ENCODE measurements at places on chromosomes 5 and 9.

GRCh38 chr5:102498271-102499034 lies at the start of gene SLCO6A1:
Gene SLCO6A1, minus strand, starts transcription at chr5:102499001. Its CDS starts 157 bp downstream, at chr5:102498844.
- DNase-seq = no peak

- peak; percentile 68 for DNase-seq
These were observed 473.6 kb upstream of the TNC start for GRCh38 chr9:115591584-115591984.

DNA sequence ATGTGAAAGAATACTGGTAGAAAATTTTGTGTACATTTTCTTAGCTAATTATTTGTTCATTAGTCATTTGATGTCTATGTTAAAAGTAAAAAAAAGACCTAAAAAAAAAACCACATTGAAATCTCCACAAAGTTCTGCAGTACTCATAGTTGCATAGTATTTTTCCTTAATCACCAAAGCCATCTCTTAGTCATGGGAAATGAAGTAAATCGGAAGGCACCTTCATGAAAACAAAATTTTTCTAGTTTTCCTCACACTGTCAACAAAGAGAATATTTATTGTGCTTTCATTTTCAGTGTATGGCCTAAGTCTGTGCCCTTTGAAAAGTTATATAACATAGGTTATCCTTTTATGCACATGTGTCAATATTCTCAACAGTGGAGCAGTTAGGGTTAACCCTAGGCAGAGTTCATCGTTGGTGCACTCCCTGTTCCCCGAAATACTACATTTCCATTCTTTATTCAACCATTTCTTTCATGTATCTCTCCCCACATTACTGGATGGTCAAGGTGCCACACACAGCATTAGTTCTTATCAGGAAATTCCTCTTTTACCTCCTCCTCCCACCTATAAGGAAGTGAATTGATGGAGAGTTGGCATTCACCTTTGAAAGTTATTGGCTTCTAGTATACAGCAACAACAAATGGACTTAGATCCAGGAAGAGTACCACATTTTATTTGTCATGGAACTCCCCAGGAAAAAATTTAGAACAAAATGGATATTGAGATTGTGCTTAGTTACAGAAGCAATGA lies 93.1 kb downstream of the NUDT12 start:
- DNase-seq = no peak

DNA sequence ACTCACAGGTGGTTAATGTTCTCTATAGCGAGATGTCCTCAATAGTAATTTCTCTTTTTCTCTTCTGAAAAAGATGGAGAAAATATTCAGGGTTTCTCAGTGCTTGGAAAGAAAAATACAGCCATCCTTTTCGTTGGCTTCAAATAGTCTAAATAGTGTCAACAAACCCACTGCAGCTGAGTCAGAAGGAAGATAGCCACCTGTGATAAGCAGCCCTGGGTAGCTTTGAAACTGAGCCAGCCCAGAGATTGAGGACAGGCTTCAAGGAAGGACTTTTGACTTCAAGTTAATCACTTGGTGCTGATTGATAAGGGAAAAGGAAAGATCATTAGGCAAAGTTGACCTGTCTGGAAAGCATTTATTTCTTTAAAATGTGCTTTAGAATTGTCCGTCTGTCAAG lies 78.7 kb upstream of the TYRP1 start:
- DNase-seq = no peak

GRCh38 chr9:31393240-31393639 lies 991.2 kb upstream of the ACO1 start:
- no peak for DNase-seq

DNA sequence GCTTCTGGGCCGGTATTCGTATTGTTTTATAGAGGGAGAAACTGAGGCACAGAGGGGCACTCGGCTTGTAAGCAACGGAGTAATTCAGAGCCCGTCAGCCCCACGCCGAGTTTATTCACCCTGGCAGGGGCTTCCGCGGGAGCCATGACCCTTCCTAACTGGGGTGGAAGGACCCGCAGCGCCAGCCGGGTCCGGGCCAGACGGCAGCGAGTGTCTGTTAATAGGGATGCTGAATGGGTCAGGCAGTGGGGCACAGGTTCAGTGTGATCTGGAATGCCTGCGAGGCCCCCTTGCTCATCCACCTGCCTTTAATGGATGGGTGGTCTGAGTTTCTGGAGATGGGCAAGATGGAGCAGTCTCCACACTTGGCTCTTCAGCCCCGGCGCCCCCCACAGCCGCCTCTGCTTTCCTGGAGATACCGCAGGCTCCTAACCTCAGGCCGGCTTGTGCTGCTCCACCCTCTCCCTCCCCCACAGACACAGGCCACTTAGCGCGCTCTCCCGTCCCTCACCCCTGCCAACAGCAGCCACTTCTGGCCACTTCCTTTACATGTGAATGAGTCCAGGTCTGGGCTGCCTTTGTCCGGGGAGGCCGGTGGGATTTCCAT lies 147.1 kb downstream of the ERCC6L2 start:
- DNase-seq = peak; percentile 67

DNA sequence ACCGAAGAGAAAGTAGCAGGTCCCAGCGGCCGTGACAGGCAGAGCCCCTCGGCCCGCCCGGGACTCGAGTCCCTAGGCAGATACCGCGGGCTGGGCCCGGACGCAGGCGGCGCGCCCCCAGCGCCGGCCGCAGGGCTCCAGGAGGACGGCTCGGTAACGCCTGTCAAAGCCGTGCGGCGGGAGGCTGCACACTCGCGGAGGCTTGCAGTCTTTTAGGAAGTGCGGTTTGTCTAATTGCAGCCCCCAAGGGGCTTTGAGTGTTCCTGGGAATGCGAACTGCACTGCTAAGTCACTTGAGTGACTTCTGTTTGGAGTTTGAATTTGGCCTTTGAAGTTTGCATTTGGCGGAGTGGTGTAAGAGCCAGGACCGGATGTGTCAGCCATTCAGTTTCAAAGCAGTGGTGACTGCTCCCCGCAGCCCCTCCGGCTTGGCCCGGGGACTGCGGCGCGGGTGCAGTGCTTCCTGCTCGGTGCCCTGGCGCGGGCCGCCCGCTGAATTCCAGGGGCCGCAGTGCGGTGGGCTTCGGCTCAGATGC lies 1.3 kb downstream of the MAP3K1 start:
- peak; percentile 76 for DNase-seq

DNA sequence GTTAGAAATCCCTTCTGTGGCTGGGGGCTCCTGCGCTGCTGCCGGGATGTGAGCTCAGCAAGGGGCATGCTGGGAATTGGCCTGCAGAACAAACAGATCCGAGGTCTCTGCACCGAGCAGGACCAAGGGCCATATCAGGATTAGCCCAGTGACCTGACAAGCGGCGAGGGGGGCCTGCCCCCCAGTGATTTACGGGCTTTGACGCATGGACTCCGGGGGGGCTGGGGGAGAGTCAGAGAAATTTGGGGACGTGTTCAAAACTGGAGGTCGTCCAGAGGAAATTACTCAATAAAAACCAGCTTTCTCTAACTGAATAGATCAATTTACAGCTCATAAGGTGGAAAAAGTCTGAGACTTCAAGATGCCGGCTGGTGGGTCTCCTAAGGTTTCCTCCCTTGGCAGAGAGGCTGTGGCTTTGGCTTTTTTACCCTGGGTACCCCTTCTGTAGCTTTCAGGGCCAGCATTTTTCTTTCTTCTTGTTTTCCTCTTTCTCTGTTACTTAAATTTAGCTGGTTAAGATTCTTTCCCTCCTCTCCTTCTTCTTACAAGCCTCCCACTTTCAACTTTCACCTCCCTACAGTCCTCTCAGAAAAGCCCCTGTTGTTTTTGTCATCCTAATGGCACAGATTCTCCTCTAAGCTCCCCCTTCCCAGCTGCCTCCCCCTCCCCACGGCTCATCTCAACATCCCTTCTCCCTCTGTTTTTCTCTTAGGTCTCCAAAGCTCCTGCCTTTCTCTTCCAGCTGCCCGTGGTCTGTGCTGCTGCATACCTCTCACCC lies 551.0 kb downstream of the CCDC171 start:
- peak; percentile 52 for DNase-seq

- no peak for DNase-seq
These were observed 46.5 kb upstream of the FKTN start for GRCh38 chr9:105511446-105511845.

DNA sequence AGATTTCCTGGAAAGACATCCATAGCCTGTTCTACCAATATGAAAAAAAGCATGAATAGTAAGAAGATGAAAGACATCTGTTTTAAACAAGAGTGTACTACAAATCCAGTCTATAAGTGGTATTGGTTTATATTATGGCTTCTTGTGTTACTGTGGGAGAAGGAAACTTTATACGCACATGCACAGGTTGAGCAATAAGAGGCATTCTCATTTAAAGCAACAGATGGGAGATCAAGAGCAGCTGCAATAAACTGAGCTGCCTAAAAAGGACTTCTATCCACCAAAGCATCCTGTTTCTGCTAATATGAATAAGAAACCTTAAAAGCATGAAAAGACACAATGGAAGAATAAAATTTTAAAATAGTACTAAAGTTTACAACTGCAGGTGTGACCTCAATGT lies 8.6 kb upstream of the PCDHB1 start:
- DNase-seq = no peak

- no peak for DNase-seq
These were observed 512.7 kb upstream of the PAPPA start for GRCh38 chr9:115640887-115641286.

- no peak for DNase-seq
These were observed 376.3 kb upstream of the CHD1 start for GRCh38 chr5:99305045-99305580.
